ENCODE measurements at places on chromosomes 7 and 10.
A peak's percentile ranks its signal among the peaks of the same experiment; 100 is the strongest.

GRCh38 chr10:29471544-29471859 is 163.3 kb downstream of the SVIL start:
- DNase-seq: no peak

DNA sequence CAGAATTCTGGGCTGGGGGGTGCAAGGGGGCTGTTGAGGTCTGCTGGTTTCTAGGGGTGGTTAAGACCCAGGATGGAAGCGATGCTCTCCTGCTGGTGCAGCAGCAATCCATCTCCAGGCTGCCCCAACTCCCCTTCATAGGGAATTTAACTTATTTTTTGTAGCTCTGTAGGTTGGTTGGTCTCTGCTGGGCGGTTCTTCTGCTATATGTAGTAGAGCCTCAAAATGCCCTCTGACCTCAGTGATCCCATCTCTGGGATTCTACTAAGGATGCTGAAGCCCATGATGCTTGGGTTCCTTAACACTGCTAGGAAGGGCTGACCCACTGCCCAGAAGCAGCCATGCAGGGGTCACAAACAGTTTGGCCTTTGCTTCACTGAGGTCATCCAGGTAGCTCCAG is 49.2 kb downstream of the LRRC20 start:
- no peak for DNase-seq

DNA sequence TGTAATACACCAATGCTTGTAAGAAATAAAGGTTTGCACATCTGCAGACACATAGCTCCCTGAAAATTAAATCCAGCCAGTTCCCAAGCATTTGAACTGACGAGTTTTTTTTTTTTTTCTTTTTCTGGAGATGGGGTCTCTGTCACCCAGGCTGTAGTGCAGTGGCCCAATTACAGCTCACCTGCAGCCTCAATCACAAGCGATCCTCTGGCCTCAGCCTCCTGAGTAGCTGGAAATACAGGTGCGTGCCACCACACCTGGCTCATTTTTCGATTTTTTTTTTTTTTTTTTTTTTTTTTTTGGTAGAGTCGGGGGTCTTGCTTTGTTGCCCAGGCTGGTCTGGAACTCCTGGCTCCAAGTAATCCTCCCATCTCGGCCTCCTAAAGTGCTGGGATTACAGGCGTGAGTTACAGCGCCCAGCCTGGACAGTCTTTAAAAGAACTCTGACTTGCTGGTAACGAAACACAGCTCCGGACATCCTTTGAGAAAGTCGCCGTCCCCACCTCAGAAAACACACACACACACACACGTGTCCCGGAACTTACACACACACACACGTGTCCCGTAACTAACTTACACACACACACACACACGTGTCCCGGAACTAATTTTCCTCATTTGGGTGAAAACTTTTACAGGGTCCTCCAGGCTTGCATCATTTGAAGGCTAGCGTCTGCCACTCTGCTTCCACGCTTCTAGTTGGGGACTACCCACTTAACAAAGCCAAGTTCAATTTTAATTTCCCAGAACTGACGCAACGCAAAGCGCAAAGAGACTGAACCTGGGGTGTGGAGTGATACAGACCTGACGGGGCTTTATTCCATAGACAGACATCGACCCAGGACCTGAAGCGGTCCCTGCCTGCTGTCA is 18.6 kb downstream of the OCM2 start:
- no peak for DNase-seq

DNA sequence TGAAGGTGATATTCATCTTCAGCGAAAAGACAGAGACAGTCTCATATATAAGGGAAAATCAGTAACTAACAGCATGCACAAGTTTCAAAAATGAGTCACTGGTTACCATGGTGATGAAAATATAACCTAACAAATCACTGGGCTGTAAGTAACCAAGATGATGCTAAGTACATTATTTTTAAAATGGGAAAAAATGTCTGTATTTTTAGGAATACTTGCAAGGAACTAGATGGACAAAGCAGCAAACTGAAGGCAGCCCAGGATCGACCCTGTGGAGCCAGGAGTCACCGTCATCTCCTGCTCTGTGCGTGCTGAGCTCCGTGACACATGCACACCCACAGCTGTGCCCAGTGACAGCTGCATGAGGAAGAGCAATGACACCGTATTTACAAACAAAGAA is 137.3 kb downstream of the ELMO1 start:
- DNase-seq: no peak

DNA sequence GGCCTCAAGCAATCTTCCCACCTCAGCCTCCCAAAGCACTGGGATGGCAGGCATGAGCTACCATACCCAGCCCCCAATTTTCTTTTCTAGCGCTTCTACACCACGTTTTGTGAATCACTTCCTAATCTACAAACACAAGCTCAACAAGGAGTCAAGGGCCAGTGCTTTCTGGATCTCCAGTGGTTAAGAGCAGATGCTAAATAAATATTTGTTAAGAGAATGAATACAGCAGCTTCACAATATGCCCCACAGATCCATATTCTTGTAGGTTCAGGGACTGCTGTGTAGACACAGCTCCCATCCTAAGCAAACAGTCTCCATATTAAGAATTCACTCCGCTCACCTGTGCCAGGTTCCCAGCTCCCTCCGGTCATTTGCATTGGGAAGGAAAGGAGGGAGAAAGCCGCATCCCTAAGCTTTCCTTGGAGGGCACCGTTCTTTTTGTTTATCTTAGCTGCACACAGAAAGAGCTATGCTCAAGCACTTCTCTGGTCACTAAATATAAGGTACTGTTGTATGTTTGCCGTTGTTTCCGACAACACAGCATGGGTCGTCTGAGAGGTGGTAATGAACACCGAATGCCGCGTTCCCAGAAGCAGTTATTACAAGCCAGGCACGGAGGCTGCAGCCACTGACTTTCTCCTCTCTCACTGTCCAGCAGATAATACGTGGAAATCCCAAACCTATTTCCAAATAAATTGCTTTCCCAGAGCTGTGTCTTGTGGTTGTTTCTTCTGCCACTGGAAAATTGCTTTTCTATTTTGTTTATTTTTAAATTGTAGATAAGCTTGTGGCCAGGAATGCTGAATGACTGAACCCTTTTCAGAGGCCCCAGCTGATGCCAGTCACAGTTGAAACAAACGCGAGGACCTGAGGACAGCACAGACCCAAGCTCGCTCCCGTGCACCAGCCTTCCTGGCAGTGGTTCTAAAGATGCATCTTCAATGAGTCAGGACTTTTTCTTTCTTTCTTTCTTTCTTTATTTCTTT is 217.1 kb downstream of the PRPF18 start:
- DNase-seq: no peak

DNA sequence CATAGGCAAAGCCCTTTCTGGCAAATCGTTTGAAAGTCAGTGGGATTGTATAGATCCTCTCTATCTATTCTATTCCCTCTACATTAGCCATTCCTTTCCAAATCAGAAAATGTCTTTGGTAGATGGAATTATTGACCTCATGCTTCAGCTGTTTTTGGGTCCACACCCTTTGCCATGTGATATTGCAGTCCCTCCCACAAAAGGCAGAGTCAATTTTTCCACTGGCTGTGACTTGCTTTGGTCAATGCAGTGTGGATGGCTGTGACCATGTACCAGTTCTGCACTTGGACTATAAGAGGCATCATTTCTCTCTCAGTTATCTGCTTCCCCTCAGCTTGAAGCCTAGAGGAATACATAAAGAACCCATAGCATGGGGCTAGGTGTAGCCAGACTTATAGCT is 332.9 kb downstream of the PTEN start:
- DNase-seq: no peak

- no peak for DNase-seq
Measured at GRCh38 chr7:140767418-140767817, 70.9 kb downstream of the NDUFB2 start.

GRCh38 chr10:125056161-125057132 is 103.9 kb downstream of the CTBP2 start:
- DNase-seq: no peak

GRCh38 chr7:139635526-139636302 is 112.2 kb downstream of the CLEC2L start:
- DNase-seq: no peak

- DNase-seq: no peak
Measured at GRCh38 chr10:100043344-100043743, 33.6 kb upstream of the DNMBP start.

- peak; percentile 71 for DNase-seq
Measured at GRCh38 chr10:32943854-32944661, 14.0 kb downstream of the ITGB1 start.

GRCh38 chr7:37083311-37084096 is 359.2 kb upstream of the AOAH start:
- DNase-seq: no peak

DNA sequence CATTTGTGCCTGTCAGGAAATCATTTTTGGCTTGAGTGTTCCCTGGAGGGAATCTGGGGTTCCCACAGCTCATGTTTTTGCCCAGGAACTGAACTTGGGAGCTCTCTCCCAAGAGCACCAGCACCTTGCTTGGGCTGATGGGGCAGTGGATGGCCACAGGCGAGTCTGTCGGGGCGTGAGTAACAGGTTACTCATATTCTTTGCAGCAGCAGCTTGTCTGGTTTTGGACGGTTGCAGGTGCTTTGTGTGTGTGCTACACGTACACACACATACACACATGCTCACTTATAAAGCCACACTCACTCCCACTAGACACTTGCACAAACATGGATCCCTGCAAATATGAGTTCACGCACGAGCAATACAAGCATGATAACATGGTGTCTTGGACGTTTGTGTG is 2.9 kb upstream of the PALD1 start:
- no peak for DNase-seq

DNA sequence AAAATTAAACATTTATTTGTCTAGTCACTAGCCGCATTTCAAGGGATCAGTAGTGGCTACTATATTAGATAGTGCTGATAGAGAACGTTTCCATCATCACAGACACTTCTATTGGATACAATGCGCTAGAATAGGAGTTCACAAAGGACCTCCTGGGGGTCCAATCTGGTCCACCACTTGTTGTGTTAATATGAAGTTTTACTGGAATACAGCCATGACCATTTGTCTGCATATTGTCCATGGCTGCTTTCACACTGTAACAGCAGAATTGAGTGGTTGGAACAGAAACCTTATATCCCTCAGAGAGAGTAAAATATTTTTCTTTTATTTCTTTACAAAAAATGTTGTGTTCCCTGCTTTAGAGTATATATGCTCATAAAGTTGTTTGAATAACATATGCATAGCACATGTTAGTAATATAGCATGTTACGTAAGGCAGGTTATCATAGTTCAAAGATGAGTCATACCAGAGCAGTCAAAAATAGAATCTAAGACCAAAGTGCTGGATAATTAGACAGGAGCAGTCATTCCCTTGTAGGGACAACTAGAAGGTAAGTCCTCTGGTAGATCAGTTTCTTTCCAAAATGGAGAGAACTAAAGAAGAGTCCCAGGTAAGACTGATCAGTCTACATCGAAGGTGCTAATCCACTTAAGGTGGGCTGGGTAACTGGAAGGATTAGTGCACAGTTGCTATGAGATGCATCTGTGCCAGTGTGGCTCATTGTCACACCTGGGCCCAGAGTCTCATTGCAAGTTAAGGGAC is 14.9 kb downstream of the BZW2 start:
- no peak for DNase-seq

- peak; percentile 98 for DNase-seq
Measured at GRCh38 chr10:86756511-86757112, at the start of gene BMPR1A. TSS of gene BMPR1A (plus strand) at chr10:86756619. CDS start at chr10:86876019, 119,400 bp downstream.

- DNase-seq: no peak
Measured at GRCh38 chr7:76403780-76404494, 5.6 kb downstream of the SSC4D start.

- no peak for DNase-seq
Measured at GRCh38 chr7:113281223-113281622, 162.9 kb upstream of the SMIM30 start.

GRCh38 chr7:133052826-133053225 is 29.1 kb downstream of the CHCHD3 start:
- DNase-seq: no peak

GRCh38 chr10:77832238-77832637 is 94.3 kb downstream of the DLG5 start:
- no peak for DNase-seq

GRCh38 chr7:90320801-90321494 is at the start of gene FAM237B:
TSS of gene FAM237B (minus strand) at chr7:90321304. CDS start at chr7:90319748, 1,556 bp downstream.
- DNase-seq: peak; percentile 77

DNA sequence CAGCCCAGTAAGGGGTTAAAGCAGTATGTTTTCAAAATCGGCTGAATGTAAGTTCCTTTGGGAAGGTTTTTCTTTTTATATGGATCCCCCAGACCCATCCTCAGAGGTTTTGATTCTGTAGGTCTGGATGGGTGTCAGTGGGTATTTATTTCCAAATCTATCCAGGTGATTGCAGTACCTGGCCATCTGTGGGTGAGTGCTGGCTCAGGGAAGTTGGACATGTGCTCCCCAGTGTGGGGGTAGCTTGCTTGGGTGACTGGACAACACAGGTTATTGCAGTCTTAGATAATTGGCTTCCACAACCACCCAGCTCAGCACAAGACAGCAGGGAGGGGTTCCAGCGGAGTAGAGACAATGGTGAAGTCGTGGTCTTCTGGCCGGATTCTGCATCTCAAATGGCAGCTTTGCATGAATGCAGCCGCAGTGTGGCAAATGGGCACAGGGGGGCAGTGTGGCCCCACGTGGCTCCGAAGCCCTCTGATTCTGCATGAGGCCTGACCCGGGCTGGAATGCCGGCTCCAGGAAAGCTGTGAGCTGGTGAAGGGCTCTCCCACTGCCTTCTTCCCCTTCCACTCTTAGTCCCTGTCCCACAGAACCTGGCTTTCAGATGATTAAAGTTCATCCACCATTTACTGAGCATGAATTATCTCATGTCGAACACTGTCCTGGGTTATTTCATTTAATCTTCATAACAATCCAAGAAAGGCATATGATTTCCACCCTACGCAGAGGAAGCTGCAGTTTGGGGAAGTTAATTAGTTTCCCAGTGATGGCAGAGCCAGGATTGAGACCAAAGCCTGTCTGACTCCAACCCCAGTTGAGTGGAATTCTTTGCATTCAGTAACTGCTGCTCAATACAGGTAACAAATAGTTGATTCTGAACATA is 64.5 kb upstream of the SYPL1 start:
- DNase-seq: peak; percentile 97

GRCh38 chr10:119443441-119443840 is 99.1 kb downstream of the RGS10 start:
- no peak for DNase-seq

DNA sequence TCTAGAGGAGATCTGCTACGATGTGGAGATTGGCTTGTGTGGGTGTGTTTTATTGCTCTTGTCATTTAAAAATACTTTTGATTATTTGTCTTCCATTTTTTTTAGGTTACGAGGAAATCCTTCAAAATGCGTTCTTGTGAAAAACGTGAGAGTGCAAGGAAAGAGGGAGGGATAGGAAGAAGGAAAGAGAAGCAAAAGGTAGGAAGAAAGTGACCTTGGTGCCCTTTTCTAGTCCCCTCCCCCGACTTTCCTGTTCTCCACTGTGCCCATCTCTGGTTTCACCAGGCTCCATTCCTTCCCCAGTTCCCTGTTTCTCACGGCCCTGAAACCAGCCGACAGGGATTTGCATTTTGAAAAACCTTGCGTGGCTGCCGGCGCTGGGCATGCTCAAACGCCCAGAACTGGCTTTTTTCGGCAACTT is 506 bp upstream of the GNAI1 start:
- DNase-seq: no peak

All from endodermal cell (in vitro differentiated cells).